ENCODE measurements at places on chromosomes 3 and 15.

- no peak for DNase-seq
These were observed 2.4 kb upstream of the MYZAP start for GRCh38 chr15:57589281-57589680.

DNA sequence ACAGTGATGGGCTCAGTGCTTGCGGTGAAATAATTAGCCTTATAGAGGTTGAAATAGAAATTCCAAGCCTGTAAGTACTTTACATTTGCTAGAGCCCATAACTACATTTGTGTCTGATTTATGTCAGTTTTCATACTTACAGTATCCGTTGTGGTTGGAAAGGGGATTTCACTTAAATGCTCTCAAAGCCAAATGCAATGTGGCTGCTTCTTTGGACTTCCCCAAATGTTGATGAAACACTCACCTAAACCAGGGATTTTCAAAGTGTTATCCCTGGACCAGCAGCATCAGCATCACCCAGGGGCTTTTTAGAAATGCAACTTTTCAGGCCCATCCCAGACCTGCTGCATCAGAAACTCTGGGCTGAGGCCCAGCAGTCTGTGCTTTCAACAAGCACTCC, 378.7 kb downstream of the MCTP2 start:
- DNase-seq = no peak

GRCh38 chr3:22288756-22289155, 537.7 kb upstream of the ZNF385D start:
- no peak for DNase-seq

DNA sequence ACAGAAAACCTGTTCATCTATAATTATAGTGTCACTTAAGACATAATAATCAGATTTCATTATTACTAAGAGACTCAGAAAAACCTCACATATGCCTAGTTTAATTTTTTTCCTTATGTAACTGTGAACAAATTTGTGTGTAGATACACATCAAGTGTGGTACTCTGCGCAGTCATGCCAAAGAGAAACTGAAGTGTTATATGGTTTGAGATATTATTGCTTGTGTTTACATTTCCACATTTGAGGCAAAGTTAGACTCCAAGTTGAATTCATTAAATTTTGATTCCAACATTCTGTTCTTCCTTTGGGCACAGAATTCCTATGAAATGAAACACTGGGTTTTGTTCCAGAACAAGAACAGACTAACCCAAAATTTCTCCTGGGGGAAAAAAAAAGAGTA, 2.2 kb downstream of the MBNL1 start:
- no peak for DNase-seq

DNA sequence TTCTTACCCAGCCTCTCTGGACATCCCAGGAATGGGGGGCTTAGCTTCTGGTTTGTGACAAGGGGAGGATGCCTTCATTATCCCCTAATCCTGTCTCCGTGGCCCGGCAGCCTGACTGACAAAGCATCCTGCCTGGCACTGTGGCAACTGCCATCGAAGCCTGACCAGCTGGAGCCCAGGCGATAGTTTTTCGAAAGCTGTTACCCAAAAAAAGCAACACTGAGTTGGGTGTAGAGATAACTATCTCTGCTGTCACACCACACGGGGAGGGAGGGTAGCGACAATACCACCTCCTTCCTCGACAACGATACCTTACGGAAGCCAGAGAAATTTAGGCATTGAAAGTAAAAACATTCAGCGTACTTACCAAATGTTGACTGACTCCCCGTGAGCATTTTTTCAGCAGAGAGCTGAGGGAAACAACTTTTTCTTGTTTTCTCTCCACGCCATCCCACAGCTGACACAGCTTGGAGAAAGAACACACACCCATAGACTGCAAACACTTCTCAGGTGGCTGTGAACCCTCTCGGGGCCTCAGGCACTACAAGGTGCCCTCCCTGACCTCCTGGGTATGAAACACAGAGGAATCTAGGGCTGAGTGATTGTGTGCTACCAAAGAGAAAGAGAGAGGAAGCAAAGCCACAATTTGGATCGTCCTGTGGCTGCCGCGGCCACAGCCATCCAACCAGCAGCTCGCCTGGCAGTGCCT, 361.9 kb upstream of the ICE2 start:
- DNase-seq = no peak

- no peak for DNase-seq
These were observed 269.6 kb upstream of the ST8SIA2 start for GRCh38 chr15:92123962-92124656.

DNA sequence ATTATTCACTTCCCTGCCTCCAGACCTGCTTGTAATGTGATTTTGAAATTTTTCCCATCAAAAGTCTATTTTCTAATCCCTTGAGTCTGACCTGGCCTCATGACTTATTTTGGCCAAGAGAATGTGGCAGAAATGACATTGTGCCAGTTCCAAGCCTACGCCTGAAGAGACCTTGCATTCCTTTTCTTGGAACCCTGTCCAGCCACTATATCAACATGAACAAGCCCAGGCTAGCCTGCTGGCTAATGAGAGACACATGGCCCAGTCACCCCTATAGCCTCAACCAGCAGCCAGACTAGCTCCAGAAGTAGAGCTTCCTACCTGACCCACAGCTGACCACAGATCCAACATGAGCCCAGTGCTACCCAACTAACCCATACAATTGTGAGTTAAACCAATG, 121.1 kb upstream of the ACP3 start:
- DNase-seq = no peak

- no peak for DNase-seq
These were observed 8.3 kb downstream of the LRRC2 start for GRCh38 chr3:46557814-46558183.

DNA sequence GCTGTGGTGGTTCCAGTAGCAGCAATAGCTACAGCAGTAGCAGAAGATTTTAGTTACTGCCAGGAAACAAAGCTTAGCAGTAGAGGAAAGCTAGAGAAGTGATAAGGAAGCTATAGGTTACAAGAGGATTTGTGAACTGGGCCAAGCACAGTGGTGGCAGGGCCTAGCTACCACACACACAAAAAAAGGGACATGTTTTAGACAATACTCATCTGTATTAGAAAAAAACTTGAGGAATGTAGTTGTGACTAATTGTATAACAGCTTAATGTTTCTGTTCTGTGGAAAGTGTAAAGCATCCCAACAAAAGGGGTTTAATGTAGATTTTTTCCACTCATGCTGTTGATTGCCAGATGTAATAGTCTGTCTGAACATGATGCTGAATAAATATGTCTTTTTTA, 29.9 kb upstream of the PFN2 start:
- DNase-seq = no peak

DNA sequence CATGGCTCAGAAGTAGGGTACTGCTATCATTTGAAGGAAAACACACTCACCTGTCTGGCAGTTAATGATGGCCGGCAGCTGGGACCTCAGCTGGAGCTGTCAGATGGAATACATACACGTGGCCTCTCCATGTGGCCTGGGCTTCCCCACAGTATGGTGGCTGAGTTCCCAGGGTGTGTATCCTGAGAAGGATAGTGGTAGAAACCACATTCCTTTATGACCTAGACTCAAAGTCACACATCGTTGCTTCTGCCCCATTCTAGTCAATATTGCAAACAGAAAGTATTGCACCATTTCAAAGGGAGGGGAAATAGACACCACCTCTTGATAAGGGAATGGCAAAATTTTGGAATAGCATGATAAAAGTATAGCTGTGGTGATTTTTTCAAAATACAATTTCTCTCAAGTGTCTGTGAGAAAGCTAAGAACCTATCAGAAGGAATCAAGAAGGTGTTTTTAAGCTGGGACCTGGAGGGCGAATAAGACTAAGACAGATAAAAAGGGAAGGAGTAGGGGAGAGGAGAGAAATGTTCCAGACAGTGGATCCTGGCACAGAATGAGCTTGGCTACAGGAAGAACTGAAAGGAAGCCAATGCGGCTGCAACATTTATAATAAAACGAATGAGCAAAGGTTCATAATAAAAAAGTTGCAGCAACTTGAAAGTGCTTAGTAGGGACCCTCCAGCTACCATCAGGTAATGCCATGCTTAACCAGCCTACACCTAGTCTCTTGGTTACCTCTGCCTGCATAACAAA, 40.1 kb upstream of the GALNT15 start:
- no peak for DNase-seq

DNA sequence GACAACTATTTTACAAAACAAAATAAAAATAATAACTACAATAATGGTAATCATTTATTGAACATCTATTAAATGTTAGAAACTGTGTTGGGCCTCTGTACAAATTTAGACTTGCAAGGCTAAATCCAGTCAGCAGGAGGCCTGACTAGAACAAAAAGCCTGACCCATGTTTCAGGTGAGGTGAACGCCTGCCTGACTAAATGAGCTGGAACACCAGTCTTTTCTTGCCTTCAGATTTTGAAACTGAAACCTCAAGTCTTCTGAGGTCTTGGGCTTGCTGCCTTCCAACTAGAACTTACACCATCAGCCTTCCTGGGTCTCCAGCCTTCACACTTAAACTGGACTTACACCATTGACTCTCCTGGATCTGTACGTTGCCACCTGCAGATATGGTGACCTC, 706.9 kb downstream of the TBL1XR1 start:
- no peak for DNase-seq

- no peak for DNase-seq
These were observed 48.8 kb upstream of the MANF start for GRCh38 chr3:51336261-51336660.

GRCh38 chr3:15011174-15011573, 53.9 kb downstream of the MRPS25 start:
- DNase-seq = no peak

- no peak for DNase-seq
These were observed 179.3 kb downstream of the THRB start for GRCh38 chr3:24315356-24315755.

GRCh38 chr15:76418352-76419140, 82.0 kb downstream of the ISL2 start:
- no peak for DNase-seq

GRCh38 chr15:63794271-63794670, 39.5 kb downstream of the HERC1 start:
- DNase-seq = no peak

DNA sequence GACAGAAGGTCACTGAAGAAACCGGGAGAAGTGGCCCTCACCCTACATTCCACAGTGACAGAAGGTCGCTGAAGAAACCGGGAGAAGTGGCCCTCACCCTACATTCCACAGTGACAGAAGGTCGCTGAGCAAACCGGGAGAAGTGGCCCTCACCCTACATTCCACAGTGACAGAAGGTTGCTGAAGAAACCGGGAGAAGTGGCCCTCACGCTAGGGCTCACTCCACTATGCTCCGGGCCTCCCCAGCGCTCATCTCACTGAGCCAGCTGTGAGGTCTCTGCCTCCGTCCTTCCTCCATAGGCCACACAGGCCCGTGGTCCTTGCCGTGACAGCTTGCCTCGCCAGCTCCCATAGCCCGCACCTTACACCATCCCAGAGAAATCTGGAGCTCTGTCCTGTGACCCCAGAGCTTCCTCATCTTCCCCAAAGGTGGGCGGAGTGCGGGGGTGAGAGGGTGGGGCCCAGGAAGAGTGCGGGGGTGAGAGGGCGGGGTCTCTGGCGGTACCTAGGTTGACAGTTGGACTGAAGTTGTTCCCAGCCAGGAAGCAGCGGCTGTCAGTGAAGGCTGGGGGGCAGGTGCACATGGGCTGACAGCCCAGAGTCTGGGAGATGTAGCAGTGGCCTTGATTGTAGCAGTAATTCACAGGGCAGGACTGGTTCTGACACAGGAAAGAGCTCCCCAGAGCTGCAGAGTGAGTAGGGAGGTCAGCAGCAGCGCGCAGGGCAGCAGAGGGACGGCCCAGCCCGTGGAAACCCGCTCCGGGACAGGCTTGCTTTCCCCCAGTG, 32.0 kb downstream of the MUC20 start:
- no peak for DNase-seq

DNA sequence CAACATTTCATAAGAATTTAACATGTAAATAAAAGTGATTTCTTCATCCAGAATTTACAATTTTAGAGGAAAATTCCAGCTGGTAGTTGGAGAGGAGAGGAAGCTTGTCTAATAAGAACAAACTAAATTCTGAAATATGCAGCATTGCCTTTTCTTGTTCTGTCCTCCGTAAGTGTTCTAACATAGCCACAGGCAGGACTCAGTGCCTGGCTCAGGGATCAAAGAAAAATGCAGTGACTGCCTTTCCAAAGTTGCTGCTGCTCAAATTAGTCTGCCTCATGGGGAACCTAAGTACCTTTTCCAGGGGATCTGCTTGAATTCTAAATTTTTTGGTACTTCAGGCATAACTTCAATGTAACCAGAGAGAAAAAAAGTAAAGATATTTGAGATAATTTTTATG, 713.0 kb upstream of the CADM2 start:
- DNase-seq = no peak

GRCh38 chr3:69787436-69788168, 48.3 kb downstream of the MITF start:
- peak; percentile 57 for DNase-seq

DNA sequence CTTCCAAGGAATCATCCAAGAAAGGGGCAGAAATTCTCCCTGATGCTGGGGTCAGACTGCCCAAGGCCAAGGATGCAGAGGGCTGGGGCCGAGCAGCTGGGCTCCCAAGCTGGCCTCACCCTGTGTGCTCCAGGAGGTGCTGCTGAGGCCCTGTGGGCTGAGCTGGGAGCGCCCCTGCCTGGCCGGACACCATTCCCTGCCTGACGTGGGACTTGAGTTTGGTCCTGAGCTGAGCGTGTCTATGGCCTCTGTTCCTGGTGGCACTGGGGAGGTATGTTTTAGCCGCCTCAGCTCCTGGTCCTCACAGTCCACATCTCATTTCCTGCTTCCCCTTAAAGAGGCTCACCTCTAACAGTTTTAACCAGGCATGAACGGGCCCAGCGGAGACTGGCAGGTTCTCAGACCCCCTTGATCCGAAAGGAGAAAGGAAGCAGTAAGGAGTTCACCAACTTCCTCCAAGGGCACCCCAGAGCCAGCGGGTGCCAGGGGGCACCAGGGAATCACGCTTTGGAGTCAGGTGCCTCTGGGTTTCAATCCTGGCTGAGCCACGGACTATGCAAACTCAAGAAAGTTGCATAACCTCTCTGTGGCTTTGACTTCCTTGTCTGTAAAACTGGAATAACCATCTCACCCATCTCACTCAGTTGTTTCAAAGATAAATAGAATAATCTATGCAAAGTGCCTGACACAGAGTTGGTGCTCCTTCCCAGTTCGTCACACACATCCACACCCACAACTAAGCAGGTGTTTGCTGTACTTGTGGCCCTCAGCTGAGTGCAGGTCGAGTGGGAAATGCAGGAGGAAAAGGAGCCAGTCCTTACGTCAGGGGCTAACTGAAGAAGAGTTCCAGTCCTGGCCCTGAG, 48.6 kb downstream of the SLC12A8 start:
- no peak for DNase-seq

DNA sequence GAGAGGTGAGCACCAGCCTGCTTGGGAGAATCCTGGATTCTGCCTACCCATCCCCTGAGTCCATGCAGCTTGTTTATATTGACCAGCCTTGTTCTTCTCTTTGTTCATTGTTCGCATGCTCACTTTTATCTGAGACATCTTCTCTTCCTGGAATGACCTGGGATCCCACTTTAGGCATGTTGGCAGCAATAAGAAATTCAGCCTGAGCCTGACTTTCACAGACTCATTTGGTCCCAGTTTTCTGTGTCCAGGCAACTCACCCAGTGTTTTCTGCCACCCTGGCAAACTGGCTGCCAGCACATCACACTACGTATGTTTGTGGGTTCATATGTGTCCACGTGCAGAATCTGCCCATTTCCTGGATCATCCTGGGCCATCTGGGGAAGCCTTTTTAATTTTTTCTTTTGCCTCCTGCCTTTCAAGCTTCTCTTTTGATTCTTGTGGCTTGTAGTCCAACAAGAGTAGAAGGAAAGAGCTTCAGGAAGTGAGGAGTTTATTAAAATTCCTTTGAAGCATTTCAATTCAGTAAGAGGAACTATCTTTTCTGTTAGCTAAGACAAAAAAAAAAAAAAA, 199.9 kb downstream of the FNDC3B start:
- DNase-seq = no peak
